Fibroblast of upper back skin (primary cell): ENCODE measurements at places on chromosomes 5 and 9.

GRCh38 chr9:68905129-68905528, 108.8 kb downstream of the PRKACG start:
- DNase-seq: no peak

GRCh38 chr9:125485471-125486151, 221.4 kb downstream of the MAPKAP1 start:
- DNase-seq: no peak

DNA sequence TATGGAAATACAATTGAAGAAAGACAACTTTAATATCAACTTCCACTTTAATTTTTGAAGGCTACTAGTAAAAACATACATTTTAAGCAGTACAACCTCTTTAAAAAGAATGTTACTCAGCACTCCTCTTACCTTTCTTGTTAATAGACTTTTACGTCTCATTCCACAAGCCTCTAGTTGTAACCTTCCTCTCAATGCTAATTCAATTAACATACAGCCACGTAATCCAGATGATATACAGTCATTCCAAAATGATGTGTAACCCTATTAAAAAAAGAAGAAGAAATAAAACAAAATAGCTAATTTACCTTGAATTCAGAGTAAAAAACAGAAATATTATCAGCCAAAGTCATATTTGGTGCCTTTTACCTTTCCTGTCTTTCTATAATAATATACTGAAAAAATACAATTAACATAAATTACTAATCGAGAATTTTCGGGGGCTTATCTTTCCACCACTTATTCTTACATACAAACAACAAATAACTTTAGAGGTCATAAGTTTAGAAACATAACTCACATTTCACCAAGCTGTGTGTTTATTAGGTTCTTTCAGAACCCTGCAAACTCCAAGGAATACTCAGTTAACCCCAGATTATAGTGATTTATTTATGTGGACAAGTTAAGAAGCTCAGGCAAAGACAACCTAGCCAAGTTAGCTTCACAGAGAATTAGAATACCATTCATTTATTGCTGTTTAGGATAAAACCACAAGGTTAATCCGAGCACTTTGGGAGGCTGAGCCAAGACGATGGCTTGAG, 30.3 kb downstream of the GOLPH3 start:
- DNase-seq: peak; percentile 29

- no peak for DNase-seq
Measured at GRCh38 chr5:112475747-112476365, 56.8 kb upstream of the EPB41L4A start.

- peak; percentile 73 for DNase-seq
Measured at GRCh38 chr5:10836986-10837385, 76.0 kb upstream of the DAP start.

GRCh38 chr5:20536341-20536740, 548.3 kb upstream of the CDH18 start:
- DNase-seq: no peak

GRCh38 chr5:132499440-132500243, 9.1 kb upstream of the IRF1 start:
- no peak for DNase-seq

GRCh38 chr9:16830806-16831205, 39.7 kb downstream of the BNC2 start:
- no peak for DNase-seq

GRCh38 chr9:33265211-33265865, 489 bp downstream of the CHMP5 start:
- no peak for DNase-seq

GRCh38 chr9:98849563-98849962, 42.1 kb downstream of the GALNT12 start:
- no peak for DNase-seq

GRCh38 chr9:135226369-135227050, 139.0 kb downstream of the OLFM1 start:
- DNase-seq: no peak

- no peak for DNase-seq
Measured at GRCh38 chr5:84614906-84615305, 230.2 kb upstream of the EDIL3 start.

- DNase-seq: no peak
Measured at GRCh38 chr5:119021149-119021732, 32.9 kb upstream of the DTWD2 start.

DNA sequence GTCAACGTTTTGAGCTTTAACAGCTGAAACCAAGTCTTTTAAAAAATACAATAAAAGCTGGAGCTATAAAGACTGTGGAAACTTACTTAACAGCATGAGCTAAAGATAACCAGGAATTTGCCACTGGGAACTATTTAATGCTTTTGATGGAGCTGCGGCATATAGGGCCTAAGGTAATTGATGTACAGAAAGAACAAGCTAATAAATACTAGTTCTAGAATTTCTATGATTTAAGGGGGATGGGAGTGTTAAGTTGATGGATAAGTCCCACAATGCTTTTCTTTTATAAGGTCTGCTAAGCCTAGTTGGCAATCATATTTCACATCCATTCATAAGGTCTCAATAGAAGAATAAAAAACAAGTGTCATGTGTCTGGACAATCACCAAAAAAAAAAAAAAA, 334.0 kb upstream of the DMAC1 start:
- DNase-seq: no peak

DNA sequence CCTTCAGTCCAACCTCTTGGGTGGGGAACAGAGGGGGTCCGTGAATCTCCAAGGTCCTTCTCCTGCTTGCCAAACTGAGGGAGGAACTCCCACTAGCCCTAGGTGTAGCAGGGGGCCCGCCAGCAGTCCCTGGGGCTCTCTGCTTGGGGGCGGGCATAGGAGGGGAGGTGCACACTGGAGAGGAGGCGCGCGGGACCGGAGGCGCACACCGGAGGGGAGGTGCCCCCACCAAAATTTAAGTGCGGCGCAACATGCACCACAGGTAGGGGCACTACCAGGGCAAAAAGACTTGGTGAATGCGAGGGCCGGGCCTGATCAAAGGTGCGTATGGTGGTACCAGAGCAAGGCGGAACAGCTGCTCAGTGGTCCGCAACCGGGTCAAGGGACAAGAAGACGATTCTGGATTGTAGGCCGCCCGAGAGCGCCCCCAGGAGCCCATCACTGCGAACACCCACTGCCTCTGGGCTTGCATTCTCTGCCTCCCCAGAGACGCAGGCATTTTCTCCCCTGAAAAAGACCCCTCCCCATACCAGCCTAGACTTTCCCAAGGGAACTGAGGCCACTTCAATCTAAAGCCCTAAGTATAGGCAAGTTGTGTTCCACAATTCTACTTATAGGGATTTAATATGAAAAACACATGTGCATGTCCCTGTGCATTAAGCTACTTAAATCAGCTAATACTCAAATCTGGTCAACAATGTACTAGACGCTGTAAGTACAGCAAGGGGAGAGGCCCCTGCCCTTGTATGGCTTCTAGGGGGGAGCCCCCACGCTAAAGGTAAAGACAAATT, 50.6 kb downstream of the TGFBI start:
- peak; percentile 20 for DNase-seq

DNA sequence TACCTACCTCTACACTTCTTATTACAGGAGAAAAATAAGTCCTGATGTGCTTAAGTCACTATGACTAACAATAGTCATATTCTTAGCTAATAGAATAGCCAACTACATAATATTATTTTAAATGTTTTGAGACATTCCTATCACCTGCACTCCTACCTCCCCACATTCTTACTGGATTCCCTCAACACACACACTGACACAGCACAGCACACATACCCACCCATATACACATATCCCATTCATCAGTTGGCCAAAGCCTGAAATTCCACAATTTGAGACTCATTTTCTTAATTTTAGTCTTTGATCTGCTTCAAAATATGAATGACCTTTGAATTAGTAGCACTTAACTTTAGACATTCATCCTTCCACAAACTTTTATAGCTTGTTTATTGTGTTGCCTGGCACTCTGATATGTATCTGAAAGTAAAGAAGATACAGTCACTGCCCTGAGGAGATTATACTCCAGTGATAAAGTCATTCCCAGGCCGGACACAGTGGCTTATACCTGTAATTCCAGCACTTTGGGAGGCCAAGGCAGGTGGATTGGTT, 168.3 kb upstream of the RASA1 start:
- DNase-seq: no peak

GRCh38 chr5:139808481-139809330, 13.1 kb downstream of the PSD2 start:
- peak; percentile 37 for DNase-seq

DNA sequence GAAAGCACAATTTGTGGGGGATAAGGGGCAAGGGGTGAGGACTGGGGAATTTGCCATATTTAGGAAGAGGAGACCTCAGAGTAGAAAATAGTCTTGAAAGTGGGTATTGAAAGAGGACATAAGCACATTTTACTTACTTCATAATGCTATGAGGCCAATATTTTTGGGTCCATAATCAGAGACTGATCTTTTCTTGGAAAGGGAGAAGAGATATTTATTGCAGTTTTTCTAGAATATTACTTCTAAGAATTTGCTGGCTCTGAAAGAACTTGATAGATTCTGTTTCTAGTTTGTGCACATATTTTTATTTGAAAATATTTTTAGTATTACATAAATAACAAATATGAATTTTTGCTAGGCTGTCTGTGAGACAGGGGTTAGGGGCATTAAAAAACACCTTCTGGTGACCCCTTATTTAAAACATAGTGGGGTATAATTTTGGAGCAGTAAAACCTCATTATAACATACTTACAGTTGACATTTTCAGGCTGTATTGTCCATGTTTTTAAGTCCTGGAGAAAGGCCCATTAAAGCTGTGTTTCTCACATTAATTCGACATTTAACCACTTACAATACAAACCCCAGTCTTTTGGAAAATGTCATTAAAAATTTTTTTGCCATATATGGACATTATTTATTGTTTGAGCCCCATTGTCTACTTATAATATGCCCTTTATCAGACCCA, 118.9 kb upstream of the NFIB start:
- DNase-seq: no peak

- no peak for DNase-seq
Measured at GRCh38 chr5:173733831-173734501, 117.5 kb upstream of the BOD1 start.

DNA sequence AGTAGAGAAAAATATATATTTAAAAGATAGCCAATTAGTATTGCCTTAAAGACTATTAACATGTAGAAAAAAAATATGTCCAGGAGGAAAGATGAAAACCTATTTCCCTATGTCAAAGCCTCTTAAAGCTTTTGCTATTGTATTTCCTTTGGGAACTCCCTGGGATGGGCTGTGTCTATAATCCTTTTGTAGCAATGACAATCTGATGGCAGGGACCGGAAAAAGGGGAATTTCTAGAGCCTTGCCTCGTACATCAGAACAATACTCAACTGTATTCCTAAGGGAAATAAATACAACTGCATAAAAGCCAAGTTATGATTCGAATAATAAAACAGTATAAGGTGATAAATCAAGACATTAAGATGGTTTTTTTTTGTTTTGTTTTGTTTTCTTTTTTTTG, 257.3 kb downstream of the MLLT3 start:
- no peak for DNase-seq

DNA sequence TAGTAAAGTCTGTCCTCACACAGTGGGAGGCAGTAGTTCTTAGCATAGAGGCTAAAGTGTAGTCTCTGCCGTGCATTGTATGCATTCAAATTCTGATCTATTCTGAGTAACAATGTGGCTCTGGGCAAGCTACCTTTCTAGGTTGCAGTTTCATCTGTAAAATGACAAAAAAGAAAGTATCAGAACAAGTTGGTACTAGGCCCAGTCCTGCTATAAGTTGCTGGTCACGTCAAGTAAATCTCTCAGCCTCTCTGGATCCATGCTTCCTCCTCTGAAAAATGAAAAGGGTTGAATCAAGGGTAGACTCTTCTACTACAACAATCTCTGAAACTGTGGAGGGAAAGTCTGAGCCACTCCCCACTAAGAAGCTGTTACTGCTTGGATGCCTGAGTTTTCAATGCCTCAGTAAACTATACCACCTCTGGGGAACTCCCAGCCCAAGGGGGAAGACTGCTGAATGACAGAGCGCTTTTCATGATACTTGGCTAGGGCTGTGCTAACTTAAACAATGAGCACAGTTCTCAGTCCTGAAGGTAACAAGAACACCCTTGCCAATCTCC, 34.5 kb upstream of the SPARC start:
- no peak for DNase-seq

GRCh38 chr5:159091065-159091464, 8.7 kb downstream of the EBF1 start:
- DNase-seq: no peak

- DNase-seq: peak; percentile 64
Measured at GRCh38 chr5:72486371-72486770, 20.8 kb downstream of the ZNF366 start.

DNA sequence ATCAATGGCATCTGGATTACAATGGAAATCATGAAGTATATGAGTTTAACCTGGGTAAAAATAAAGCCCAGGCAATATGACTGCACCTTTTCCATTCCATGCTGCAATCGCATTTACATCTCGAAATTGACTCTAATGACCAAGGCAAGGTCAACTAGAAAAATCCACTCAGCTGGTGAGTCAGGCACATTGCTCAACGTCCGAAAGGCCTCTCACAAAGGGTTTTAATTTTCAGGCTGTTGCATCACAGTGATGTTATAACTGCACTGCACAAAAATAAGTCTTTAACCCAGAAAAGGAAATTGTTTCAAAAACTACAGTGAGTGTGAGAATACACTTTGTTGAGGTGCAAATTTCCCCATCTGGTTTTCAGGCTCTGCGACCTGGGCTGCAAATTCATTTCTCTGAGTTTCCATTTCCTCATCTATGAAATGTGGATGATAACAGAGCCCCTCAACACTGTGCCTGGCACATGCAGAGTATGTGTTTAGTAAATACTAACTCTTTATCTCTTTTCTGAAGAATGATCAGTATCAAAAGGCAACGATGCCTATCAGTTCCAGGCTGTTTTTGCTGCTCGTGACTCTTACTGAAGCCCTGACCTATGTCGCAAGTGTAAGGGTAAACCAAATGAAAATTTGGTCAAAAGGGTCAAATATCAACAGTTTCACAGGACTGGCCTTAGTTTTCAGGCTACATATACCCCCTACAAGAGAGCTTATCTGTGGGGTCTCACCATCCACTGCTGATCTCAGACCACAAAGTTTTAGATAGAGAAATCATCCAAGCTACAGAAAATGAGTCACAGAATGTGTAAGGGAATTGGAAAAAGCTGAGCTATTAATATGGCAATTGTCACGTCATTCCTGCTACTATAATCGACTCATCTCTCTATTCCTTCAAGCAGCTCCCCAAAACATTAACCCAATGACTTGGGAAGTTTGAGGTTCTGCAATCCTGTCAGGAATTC, 4.1 kb downstream of the NFIL3 start:
- DNase-seq: peak; percentile 95
